Articular chondrocyte of knee joint (primary cell): ENCODE measurements at places on chromosomes 2 and 18. TPM values are rescaled to one million over a fixed set of nuclear protein-coding genes. Genes with fewer than 3 reads are reported as not detected.

The CAPN13 gene
- not detected in 2 replicates for total RNA-seq

The POTEI gene
- not detected in 2 replicates for total RNA-seq

The CYS1 gene
- 5.0 and 8.3 TPM in 2 replicates for total RNA-seq

The WIPF1 gene
- 40.9 and 45.3 TPM in 2 replicates for total RNA-seq

The TTC21B gene
- 26.8 and 28.7 TPM in 2 replicates for total RNA-seq

The SPATA3 gene
- total RNA-seq: not detected in 2 replicates

The TRPM8 gene
- 0.76 TPM in 1 of 2 replicates, not detected in the other for total RNA-seq

The PROC gene
- 0.11 TPM in 1 of 2 replicates, not detected in the other for total RNA-seq

The C1GALT1C1L gene
- 0.76 and 1.8 TPM in 2 replicates for total RNA-seq

The PLGLB2 gene
- 2.6 TPM in 2 replicates for total RNA-seq

The MRO gene
- total RNA-seq: 0.39 and 0.43 TPM in 2 replicates
